ENCODE measurements at places on chromosomes 1 and 21. TPM values are rescaled to one million over a fixed set of nuclear protein-coding genes. Genes with fewer than 3 reads are reported as not detected.

The SGIP1 gene
- 0.34 TPM for total RNA-seq

DNA sequence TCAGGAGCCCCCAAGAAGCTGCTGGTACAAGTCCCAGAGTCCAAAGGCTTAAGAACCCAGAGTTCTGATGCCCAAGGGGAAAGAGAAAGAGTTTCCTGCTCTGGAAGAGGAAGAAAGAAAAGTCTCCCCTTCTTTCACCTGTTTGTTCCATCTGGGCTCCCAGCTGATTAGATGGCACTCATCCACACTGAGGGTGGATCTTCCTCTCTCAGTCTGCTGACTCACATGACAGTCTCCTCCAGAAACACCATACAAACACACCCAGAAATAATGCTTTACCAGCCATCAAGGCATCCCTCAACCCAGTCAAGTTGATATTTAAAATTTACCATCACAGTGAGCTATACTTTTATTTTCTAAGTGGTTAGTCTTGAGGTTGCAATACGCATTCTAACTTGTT, 257.9 kb downstream of the PAPPA2 start:
- DNase-seq = no peak

DNA sequence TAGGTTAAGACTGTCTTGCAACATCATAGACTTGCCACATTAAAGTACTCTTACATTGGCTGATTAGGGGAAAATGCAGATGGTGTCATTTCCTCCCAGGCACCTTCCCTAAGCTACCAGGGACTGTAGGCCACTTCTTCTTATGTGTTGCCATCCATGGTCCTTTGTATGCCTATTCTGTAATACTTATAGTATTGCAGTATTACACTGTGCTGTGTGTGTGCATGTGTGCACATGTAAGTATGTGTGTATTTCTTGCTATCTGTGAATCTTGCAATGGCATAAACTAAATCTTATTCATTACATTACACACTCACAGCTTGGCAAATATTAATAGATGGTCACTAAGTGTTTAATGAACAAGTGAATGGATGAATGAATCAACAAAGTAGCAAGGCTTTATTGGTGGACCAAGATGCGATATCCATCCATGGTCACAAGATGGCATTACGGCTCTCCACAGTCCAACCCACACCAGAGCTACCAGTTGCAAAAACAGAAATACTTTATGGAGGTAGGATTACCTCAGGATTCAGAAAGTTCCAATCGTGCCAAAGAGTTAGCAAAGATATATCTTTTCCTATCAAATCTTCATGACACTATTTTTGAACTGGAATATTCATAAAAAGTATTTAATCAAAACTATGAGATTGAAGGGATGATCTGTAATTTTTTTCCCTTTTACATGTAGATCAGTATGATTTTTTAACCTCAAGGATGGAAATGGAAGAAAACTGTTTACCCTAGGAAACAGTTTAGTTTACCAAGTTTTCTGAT, 160.2 kb downstream of the DENND1B start:
- peak; percentile 67 for DNase-seq

DNA sequence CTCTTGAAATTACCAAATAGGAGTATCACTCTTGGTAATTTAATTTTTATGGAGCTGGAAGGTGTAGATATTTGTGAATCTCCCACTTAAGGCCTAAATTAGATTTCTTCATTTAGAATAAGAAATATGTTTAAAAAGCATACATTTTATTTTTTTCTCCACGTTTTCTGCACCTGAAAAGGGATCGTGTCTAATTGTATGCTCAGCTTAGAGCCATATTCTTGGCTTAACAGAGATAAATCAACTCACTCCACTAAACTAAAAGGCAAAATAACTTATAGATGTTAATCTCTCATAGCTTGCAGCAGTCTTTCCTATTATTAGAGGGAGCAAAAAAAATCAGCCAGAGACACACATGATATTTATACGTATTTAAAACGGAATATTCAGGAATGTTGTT, 336.8 kb upstream of the SGIP1 start:
- no peak for DNase-seq

The MROH9 gene
- not detected for total RNA-seq

The DHRS3 gene
- total RNA-seq = not detected

The GPR161 gene
- total RNA-seq = 26.0 TPM

The NHLH1 gene
- not detected for total RNA-seq

The PLPPR4 gene
- total RNA-seq = 0.57 TPM

GRCh38 chr1:78370356-78370755, 120.4 kb upstream of the PTGFR start:
- no peak for DNase-seq

Measured in A172 (cell line).